Breast epithelium (tissue), 4 donors: ENCODE measurements at places on chromosomes 16 and 17. TPM values are rescaled to one million over a fixed set of nuclear protein-coding genes. Genes with fewer than 3 reads are reported as not detected.

DNA sequence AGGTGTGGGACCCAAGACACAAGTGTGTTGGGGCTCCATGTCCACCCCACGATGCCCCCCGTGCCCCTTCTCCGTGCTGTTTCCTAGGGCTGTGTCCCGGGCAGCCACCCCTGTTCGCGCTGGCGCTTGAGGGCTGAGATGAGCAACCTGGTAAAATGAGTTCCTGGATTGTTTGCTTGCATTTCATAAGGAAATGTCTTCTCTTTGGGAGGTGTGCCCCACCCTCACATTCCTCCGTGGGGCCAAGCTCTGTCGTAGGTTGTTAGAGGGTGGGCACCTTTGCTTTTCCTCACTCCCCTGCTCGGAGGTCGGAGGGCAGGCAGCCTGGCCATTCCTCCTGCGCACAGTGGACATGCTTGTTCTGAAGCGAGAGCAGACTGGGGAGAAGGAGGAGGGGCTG, 171.3 kb upstream of the CHMP6 start:
- no peak overlapping the region for H3K4me3 ChIP-seq
- no peak for DNase-seq
- H3K4me1 ChIP-seq, result no peaks in the 10 kb centered on the region
- no peak overlapping the region for H3K27ac ChIP-seq
- H3K27me3 ChIP-seq, result no peaks in the 10 kb centered on the region

GRCh38 chr17:43175213-43176118, 4.5 kb downstream of the NBR1 start:
- H3K36me3 ChIP-seq, result peaks cover 4% of the 10 kb centered on the region
- no peak overlapping the region for H3K27ac ChIP-seq
- H3K4me1 ChIP-seq, result peaks cover 24% of the 10 kb centered on the region

GRCh38 chr17:1649844-1650501, at the start of gene RILP:
Gene RILP (minus strand): TSS chr17:1649866. CDS start chr17:1649804, 62 bp downstream.
- peak; percentile 88 for DNase-seq
- H3K4me3 ChIP-seq, result peak within 1 kb of the TSS; percentile 80
- peak within 1 kb of the TSS; percentile 91 for H3K27ac ChIP-seq
- H3K36me3 ChIP-seq, result peaks cover 13% of the 10 kb centered on the region
- H3K4me1 ChIP-seq, result peaks cover 6% of the 10 kb centered on the region
- no peaks in the 10 kb centered on the region for H3K27me3 ChIP-seq

- no peak overlapping the region for H3K27ac ChIP-seq
- no peaks in the 10 kb centered on the region for H3K36me3 ChIP-seq
- peak; percentile 50 for DNase-seq
- no peaks in the 10 kb centered on the region for H3K4me1 ChIP-seq
Measured at GRCh38 chr17:76014100-76014924, 12.8 kb downstream of the EVPL start.

DNA sequence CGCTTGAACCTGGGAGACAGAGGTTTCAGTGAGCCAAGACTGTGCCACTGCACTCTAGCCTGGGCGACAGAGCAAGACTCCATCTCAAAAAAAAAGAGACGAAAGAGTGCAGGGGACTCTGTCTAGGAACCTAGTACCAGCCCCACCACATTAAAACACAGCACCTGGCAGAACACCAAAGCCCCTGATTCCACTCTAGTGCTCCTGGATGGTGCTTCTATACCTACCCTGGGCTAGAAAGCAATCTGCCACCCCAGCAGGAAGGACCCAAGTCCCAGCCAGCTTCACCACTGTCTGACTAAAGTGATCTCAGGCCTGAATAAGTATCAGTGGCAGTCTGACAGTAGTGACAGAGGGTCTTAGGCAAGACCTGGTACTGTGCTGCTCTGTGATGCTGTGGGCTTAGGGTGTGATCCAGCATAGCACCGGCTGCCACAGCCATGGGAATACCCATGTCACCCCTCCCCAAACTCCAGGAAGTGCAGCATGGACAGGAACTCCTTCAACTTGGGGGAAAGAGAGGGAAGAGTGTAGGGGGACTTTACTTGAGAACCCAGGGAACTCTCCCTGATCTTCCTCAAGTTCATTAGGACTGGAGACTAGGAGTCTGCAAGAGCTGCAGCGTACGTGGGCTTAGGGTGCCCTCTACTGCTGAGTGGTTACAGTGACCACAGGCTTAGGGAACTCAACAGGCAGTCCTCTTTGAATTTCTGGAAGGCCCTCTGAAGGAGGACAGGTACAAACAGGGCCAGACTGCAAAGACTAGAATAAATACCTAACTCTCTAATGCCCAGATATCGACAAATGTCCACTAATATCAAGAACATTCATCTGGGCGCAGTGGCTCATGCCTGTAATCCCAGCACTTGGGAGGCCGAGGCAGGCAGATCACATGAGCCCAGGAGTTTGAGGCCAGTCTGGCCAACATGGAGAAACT, 30.0 kb upstream of the RNF43 start:
- H3K36me3 ChIP-seq, result no peaks in the 10 kb centered on the region
- H3K4me3 ChIP-seq, result no peak overlapping the region
- H3K27me3 ChIP-seq, result no peaks in the 10 kb centered on the region

DNA sequence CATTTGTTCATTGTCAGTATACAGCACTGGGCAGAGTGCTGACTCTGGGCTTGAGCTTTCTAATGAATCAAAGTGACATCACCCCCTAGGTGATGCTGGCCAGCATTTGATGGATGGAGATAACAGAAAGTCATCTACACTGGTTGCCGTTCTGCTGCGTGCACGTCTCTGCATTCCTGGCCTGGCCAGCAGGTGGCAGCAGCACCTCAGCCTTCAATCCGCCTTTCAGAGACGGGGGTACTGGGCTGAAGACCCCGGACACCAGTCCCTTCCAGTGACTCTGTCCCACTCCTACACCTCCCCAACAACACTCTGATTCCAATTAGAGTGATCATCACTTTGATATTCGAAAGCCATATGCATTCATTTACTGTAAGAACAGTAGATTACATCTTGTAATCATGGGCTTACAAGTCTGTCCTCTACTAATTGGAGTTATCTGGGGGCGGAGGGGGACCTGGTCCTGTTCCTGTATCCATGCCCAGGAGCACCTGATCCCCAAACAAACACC, 6.0 kb downstream of the CPSF4L start:
- no peaks in the 10 kb centered on the region for H3K36me3 ChIP-seq
- H3K27me3 ChIP-seq, result no peaks in the 10 kb centered on the region
- H3K27ac ChIP-seq, result no peak overlapping the region
- DNase-seq, result no peak
- no peak overlapping the region for H3K4me3 ChIP-seq
- H3K4me1 ChIP-seq, result no peaks in the 10 kb centered on the region

- H3K4me3 ChIP-seq, result no peak overlapping the region
- no peak for DNase-seq
- H3K27ac ChIP-seq, result no peak overlapping the region
- no peaks in the 10 kb centered on the region for H3K27me3 ChIP-seq
- H3K4me1 ChIP-seq, result no peaks in the 10 kb centered on the region
Measured at GRCh38 chr16:88059701-88060386, 108.6 kb downstream of the BANP start.

- DNase-seq, result no peak
- no peaks in the 10 kb centered on the region for H3K36me3 ChIP-seq
- no peaks in the 10 kb centered on the region for H3K27me3 ChIP-seq
- no peak overlapping the region for H3K4me3 ChIP-seq
Measured at GRCh38 chr16:57759541-57760356, 24.2 kb downstream of the KATNB1 start.

- no peaks in the 10 kb centered on the region for H3K36me3 ChIP-seq
- H3K4me3 ChIP-seq, result peak overlapping the region; percentile 80
- H3K27me3 ChIP-seq, result peaks cover 12% of the 10 kb centered on the region
- peak overlapping the region; percentile 93 for H3K27ac ChIP-seq
Measured at GRCh38 chr17:7260651-7261378, 1.5 kb downstream of the CLDN7 start.

DNA sequence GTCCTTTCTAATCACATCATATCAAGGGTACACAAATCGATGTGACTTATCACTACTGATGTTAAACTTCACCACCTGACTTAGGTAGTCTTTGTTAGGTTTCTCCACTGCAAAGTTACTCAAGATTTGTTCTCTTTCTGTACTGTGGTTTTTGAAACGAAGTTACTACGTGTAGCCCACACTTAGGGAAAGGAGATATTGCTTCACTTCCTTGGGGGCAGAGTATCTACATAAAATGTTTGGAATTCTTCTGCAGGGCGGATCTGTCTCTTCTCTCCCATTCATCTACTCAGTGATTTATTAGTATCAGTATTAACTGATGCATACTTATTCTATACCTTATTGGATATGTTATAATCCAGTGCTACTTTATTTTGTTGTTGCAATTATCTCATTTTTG, 403.6 kb upstream of the MON1B start:
- DNase-seq, result no peak
- no peaks in the 10 kb centered on the region for H3K4me1 ChIP-seq
- H3K4me3 ChIP-seq, result no peak overlapping the region
- no peaks in the 10 kb centered on the region for H3K27me3 ChIP-seq
- H3K27ac ChIP-seq, result no peak overlapping the region

KRTAP3-2 gene
- not detected for total RNA-seq

PLA2G10 gene
- not detected for total RNA-seq

CCP110 gene
- total RNA-seq, result 33.5 TPM

ALOX15 gene
- total RNA-seq, result 47.9 TPM

HOXB1 gene
- not detected for total RNA-seq

PTX4 gene
- total RNA-seq, result not detected

TMC6 gene
- 18.6 TPM for total RNA-seq

HOXB6 gene
- 1.0 TPM for total RNA-seq
